ENCODE measurements at places on chromosomes 13 and 19. TPM values are rescaled to one million over a fixed set of nuclear protein-coding genes. Genes with fewer than 3 reads are reported as not detected.

LIG1 gene
- 67.6 TPM for polyA plus RNA-seq

SMIM44 gene
- polyA plus RNA-seq, result not detected

CYSLTR2 gene
- not detected for polyA plus RNA-seq

TMEM147 gene
- polyA plus RNA-seq, result 372 TPM

GNA15 gene
- 0.45 TPM for polyA plus RNA-seq

FGF14 gene
- polyA plus RNA-seq, result 0.02 TPM

PCDH20 gene
- 0.65 TPM for polyA plus RNA-seq

C19orf85 gene
- polyA plus RNA-seq, result 3.3 TPM

ZNF66 gene
- polyA plus RNA-seq, result 13.3 TPM

ZNF99 gene
- polyA plus RNA-seq, result not detected

CD70 gene
- polyA plus RNA-seq, result 13.0 TPM

KL gene
- 0.02 TPM for polyA plus RNA-seq

CYP4F8 gene
- not detected for polyA plus RNA-seq

KLK8 gene
- 7.1 TPM for polyA plus RNA-seq

CBARP gene
- polyA plus RNA-seq, result 4.9 TPM

SPRY2 gene
- 37.9 TPM for polyA plus RNA-seq

TARM1 gene
- not detected for polyA plus RNA-seq

ZSWIM4 gene
- 23.2 TPM for polyA plus RNA-seq

CA11 gene
- polyA plus RNA-seq, result 71.4 TPM

ALG11 gene
- polyA plus RNA-seq, result 5.2 TPM

PSMC4 gene
- 116 TPM for polyA plus RNA-seq

KIR2DL4 gene
- polyA plus RNA-seq, result not detected

SUGP1 gene
- polyA plus RNA-seq, result 38.5 TPM

TMPRSS9 gene
- 0.15 TPM for polyA plus RNA-seq

SLC1A6 gene
- polyA plus RNA-seq, result 26.6 TPM

TEX101 gene
- polyA plus RNA-seq, result 0.12 TPM

PDX1 gene
- not detected for polyA plus RNA-seq

CLEC17A gene
- polyA plus RNA-seq, result not detected

FBN3 gene
- polyA plus RNA-seq, result 64.1 TPM

ZNF433 gene
- 0.71 TPM for polyA plus RNA-seq
